ENCODE measurements at places on chromosomes 16 and 17.

DNA sequence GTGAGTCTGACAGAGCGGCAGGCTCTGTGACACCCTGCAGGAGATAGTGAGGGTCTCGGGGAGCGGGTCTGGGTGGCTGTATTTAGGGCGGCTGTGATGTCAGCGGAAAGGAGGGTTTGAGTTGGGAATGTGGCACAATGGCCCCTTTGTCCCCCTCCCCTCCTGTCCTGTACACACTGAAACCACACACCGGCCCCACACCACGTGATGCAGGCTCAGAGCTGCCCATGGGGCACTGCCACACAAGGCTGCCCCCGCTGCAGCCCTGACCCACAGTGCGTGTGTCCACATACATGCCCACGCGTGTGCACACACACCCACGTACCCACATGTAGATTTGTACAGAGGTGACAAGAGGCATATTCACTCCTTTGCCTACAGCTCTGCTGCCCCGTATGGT is 15.3 kb downstream of the SGCA start:
- DNase-seq, result no peak

DNA sequence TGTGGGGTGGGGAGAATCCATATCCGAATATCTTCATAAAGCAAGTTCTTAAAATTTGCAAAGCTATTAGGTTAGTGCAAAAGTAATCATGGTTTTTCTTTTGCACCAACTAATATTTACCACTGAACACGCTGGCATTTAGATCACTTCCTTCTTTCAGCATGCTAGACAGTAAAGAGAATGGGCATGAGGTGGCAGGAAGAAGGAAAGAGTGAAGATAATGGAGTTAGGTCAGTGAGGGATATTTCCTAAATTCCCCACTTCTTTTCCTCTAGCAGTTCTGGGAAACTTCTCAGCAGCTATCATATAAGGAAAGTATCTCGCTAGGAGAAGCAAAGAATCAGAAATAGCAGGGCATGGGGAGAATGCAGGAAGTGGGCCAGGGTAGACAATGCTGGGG is 39.0 kb downstream of the SLC6A4 start:
- no peak for DNase-seq

GRCh38 chr17:13420878-13421277 is 180.9 kb downstream of the HS3ST3A1 start:
- peak; percentile 11 for DNase-seq

DNA sequence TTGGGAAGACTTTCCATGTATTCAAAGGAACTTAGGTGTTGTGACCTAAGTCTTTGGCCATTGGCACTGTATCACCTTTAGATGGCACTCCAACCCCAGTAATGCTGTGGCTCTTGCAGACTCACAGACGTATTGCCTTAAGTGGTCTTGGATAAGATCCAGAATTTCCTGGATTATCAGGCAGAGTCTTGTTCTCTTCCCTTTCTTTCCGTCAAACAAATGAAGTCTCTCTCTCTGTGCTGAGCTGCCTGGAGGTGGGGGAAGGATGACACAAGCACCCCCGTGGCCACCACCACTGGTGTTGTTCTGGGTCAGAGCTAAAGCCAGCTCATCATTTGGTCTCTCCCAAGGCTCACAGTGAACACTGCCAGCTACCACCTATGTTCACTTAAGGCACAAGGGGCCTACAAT is 789.9 kb upstream of the KIF2B start:
- DNase-seq, result peak; percentile 21

DNA sequence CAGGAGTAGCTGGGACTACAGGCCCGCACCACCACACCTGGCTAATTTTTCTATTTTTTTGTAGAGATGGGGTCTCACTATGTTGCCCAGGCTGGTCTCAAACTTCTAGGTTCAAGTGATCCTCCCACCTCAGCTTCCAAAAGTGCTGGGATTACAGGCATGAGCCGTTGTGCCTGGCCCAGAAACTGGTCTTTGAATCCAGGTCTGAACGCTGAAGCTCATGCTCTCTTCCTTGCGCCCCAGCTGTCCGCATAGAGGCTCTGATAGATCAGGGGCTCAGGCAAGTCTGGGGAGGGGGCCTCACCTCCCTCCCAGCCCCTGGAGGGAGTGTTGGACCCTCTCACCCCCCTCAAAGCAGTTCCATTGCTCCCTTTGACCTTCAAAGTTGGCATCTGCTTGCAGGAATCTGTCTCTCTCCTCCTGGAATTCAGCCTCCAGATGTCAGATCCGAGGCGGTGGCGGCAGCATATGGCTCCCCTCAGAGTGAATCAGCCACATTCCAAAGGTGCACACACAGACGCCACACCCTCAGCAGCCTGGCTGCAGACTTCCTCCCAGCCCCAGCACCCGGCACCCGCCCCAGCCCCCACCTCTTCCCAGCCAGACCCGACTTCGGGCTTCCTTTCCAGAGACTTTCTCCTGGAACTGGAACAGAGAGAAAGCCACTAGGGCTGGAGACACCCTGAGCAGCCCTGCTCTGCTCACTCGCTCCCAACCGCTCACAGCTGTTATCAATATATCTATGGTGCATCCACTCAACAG is 16.9 kb upstream of the GLIS2 start:
- no peak for DNase-seq

- DNase-seq, result no peak
These were observed 30.4 kb downstream of the SLC7A5 start for GRCh38 chr16:87838643-87839541.

DNA sequence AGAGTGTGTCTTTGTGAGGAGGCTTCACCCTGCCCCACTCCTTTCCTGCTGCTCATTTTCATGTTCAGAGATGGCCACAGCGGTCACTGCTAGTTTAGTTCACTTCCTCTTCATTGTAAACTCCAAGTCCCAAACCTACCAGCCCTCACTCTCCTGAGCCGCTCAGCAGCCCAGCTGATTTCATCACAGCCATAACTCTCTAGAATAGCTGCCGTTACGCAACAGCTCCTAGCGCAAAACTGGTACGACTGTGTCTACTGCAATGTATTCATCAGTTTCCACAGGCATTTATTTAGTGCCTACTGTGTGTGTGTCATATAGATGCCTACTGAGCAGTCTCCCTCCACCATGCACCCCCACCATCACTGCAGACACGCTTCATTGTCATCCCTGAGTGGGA is 233.5 kb upstream of the RPL38 start:
- DNase-seq, result no peak

DNA sequence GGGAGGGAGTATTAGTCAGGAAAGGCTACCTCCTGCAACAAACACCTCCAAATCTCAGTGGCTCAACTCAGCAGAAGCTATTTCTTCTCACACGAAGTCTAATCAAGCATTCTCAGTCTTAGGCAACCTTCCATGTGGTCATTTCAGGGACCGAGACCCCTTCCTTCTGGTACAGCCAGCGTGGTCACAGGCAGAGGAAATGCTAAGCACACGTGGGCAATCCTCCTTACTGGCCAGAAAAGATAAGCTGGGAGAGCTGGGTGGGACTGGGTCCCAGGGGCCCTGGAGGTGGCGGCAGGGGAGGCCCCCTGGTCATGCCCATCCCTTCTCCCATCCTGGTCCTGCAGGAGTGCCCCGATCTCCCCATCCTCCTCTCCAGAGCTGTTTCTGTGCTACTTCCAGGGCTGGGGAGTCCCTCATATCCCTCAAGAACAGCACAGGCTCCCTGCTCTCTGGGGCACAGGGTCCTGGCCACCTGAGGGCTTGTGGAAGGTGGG is 5.7 kb upstream of the CX3CL1 start:
- no peak for DNase-seq

DNA sequence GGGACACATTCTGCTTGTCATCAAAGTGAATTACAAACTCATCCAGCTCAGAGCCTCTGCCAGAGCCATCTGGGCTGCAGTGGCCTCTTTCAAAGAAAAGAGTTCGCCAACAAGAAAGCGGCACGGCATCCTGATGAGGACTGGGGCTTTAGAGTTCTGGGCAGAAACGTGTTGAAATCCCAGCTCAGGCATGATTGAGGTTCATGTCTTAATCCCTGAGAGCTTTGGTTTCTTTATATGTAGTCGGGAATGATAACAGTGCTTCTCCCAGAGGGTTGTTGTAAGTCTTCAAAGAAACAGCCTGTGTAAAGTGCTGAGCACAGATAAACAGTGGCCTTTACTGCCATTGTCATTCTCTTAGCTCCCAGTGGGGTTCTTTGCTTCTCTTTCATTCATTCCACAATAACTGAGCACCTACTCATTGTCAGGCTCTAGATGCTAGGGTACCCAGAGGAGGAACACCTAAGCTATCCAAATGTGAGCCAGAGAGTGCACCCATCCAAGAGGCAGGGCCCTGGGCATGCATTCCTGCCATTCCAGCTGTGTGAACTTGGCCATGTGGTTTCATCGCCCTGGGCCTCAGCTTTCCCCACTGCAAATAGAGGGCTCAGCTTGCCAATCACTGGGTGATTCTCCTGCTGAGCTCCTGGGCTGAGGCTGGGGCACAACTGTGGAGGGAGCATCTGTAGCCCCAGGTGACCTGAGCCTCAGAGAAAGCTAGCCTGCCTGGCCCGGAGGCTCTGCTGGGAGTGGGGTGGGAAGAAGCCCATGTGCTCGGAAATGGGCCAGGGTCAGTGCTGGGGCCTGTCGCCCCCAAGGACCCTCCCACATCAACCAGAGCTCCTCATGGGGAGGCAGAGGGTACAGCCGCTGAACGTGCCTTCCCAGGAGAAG is 38.3 kb upstream of the CRHR1 start:
- DNase-seq, result no peak

DNA sequence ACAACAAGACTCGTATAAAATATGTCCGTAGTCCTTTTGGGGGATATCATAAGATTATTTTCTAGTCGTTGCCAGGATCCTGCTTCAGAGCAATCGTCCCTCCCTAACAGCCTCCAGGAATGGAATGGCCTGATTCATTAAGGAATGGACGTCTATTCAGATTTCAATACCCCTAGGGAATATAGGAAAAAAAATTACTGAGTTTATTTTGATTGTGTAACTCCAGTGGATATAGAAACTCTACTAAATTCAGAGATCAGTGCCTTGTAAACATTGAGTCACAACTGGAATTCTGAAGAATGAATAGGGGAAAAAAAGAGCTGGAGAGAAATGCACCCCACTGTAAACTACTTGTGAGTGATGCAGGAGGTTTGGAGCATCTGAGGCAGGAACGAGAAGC is 1171.5 kb upstream of the GOT2 start:
- DNase-seq, result no peak

- DNase-seq, result peak; percentile 65
These were observed 55.1 kb downstream of the ZNRF1 start for GRCh38 chr16:75053791-75054555.

- no peak for DNase-seq
These were observed 199.5 kb upstream of the DYNLRB2 start for GRCh38 chr16:80341263-80341662.

GRCh38 chr16:24971718-24972117 is 43.5 kb downstream of the ARHGAP17 start:
- no peak for DNase-seq

GRCh38 chr17:35345926-35346771 is 27.3 kb downstream of the SLFN11 start:
- DNase-seq, result no peak

DNA sequence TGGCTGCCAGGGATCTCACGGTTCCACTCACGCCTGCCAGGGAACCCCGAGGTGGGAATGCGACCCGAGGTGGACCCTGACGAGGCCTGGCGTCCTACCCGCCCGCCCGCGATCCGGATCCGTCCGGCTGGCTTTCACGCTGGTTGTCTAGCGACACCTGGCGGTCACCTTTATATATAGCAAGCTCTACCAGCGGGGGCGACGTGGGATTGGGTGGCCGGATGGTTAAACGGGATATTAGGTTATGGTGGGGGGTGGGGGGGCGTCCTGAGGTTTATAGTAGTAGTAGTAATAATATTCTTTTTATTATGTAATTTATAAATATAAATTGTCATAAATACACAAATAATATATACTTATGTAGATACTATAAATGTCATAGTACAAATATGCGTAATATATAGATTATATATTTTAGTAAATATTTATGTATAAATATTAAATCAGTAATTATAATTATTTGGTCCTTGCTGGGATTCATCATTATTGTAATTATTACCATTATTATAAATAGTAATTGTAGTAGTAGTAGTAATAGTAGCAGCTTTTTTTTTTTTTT is 136.9 kb downstream of the KCNJ12 start:
- DNase-seq, result peak; percentile 80

DNA sequence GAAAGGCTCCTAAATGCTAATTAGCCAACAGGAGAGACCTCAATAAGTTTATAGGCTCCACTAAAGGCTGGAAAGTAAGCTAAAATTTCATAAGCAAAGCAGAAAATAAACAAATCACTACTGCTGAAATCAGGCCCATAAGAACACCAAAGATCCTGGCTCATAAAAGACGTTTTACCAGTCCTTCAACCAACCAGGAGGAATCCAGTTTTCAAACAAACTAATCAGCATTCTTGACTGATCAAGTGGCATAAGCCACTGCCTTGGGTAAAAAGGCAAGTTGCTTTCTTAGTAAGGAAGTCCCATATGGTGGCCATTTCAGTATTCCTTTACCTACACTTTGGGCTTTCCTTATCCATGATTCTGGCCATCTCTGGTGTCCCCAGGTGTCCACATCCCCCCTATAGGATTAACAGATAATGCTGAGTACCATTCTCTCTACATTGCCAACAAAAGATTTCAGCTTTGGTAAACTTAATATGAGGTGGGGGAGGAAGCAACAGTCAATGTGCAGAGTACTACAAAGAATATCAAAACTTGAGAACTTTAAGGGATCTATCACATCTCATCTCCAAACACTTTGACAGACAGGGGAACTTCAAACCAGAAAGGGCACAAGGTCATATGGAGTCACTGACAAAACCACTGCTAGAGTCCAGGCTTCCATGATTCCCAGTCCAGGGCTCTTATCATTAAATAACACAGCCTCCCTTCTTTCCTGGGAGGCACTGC is 1.3 kb downstream of the TOM1L2 start:
- DNase-seq, result no peak

- no peak for DNase-seq
These were observed 28.6 kb downstream of the TPPP3 start for GRCh38 chr16:67364600-67365235.

DNA sequence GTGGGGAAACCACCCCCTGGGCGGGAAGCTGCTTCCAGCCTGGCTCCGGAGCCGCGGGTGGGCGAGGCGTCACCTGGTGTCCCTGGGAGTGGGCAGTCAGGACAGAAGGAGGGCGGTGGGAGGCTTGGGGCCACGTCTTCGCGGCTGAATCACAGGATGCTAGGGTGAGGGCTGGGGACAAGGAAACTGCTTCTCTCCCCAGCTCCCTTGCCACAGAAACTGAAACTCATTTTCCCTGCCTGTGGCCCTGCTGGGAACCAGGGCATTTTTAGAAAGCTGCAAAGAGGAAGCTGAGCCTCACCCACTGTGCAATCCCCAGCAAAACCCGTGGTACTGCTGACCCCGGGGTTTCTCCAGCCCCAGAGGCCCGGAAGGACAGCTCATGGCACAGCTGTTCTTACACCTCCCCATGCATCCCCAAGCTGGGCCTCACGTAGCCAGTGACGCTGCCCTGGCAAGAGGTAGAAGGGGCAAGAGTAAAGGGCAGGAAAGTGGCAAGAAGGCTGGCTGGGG is 8.2 kb downstream of the RHBDF2 start:
- no peak for DNase-seq
